Ovary (tissue), 10 donors: ENCODE measurements at places on chromosomes 4 and X.

DNA sequence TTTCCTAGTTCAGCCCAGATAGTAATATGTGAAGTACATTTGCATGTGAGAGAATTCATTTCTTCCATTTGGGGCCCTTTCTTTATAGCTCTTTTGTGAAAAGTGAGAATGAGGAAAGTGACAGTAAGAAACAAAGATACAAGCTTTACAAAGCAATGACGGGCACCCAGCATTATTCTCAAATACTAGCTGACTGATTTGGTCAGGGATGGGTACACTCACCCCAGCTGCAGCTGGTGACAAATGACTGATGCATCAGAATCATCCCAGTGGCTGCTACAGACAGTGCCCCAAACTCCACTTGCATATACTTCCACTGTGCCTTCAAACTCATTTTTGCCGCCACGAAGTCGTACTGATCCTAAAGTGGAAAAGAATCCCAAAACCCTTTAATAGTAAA is 14.8 kb downstream of the PRSS12 start:
- DNase-seq: no peak

- no peak for DNase-seq
Measured at GRCh38 chrX:150605603-150606002, 37.2 kb downstream of the MTM1 start.

DNA sequence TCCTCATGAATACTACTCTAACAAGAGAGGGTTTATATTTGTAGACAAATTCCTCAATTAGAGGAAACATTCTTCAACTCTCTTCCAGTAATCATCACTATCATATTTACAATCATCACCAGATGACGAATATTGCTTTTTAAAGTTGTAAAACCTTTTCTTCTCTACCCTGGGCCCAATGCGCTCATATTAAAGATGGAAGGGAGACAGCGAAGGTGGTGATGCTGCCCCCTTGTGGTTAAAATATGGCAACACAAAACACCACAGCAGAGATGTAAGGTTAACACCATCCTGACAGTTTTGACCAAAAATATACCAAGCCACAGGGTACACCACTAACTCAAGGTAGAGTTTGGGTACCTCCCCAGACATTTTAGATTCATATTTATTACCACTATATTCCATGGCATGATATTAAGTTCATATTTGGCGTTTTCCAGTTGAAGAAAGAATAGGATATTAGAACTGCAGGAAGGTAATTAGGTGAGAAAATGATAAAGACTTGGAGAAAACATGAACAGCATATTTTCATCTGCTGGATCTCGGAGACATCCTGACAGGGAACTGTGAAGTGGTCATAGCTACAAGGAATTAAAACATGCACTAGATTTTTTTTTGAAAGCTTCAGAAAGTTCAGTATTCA is 72.8 kb downstream of the SLC9A7 start:
- no peak for DNase-seq

DNA sequence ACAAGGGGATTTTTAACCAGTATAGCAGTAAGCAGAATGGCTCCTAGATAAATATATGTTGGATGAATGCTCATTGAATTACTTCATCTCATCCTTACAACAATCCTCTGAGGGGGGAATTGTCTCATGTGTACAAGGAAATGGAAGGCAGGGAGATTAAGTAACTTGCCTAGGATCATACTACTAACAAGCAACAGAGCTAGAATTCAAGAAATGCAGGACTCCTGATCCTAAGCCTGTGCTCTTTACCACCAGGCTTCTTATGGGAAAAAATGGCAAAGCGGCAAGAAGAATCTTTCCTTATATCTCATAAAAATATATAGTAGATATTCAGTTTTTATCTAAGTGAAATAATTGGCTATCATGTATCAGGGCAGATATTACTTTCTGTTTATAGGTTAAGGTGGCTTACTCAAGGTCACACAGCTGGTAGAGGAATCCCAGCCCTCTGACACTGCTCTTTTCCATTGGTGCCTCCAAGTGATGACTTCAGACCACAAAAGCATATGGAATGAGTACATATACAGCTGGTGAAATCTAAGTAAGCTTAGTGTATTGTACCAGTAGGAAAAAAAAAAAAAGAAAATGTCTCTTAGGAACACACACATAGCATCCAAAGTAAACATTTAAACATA is 2.1 kb downstream of the ABHD18 start:
- no peak for DNase-seq

- DNase-seq: peak; percentile 23
Measured at GRCh38 chr4:1723131-1723801, 1.9 kb downstream of the TACC3 start.

DNA sequence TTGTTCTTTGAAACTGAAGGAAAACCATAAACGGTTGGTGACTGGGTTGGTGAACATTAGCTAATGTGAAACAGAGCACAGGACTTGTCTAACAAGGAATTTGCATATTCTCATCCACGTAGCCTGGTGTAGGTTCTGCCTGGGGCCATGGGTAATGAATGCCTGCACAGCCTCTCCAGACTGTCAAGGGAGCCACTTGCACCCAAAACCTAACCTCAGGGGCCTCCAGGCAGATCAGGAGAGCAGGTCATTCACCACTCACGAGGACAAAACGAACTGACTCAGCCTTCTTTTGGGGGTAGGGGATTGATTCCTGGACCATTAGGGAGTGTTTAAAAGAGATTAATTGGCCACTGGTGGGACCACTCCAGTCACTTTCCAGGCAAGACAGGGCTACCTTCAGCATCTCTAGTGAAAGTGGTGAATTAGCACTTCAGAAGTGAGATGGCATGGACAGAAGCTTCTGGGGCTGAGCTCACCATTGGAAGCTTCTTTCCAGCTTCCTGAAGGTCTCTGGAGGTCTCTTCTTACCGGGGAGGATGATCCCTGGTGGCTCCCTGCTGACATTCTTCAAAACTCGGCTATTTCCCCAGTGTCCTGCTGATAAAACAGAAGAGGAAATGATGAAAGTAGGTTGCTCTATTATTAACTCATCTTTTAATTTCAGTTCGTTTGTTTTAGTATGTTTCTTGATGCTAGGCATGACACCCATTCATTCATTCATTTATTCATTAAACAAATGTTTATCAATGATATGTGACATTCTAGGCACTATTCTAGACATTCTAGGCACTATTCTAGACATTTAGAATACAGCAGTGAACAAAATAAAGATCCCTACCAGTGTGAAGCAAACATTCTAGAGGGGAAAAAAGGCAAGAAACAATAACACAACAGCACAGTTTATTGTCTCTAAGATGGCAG is 104.5 kb upstream of the LNX1 start:
- no peak for DNase-seq

DNA sequence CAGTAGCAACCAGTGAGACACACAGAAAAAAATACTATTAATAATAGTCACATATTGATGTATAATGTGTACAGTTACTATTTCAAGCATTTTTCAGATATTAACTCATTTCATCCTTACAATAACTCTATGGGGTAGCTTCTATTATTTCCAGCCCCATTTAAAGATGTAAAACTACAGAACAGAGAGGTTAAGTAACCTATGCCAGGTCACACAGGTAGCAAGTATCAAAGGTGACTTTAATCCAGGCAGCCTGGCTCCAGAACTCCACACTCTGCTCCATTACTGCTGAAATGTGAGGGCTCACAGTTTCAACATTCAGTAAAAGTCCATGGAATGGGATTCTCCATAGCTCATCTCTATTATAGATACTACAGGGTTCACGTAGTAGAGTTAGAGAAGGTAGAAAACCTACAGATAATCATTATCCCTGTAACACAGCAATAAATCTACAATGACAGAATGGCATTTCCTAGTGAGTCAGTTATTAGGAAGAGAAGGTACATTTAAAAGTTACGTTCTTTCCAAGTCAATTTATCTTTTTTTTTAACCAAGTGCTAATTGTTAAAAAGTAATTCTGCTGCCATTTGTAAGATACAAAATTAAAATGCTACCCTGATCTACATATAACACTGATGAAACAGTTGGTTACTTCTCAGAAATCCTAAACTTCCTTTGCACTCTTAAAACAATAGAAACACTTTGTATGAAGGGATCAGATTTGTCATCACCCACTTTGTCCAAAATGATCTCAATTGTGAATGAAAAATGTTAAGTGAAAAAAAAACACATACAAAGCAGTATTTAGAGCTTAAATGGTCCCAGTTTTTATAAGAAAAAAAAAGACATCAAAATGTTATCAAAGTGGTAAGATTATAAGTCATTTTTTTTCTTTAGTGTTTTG is 18.7 kb downstream of the RELL1 start:
- no peak for DNase-seq

DNA sequence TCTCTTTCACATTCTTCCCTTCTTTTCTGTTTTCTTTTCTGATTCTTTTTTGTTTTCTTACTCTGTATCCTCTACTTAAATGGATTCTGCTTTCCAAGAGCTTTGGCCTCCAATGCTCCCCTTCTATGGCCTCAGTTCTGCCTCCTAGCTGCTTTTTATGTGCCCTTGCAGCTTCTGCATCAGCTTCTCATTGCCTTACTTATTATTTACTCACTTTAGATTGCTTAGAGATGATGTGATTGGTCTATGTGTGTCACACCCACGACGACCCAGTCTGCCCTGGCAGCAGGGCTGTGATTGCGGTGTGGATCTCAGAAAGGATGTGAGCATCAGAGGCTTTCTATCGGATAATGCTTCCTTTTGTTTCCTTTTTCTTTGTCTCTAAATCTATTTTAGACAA is 71.8 kb upstream of the SMARCA5 start:
- DNase-seq: no peak
